ENCODE measurements at places on chromosomes 11 and 22. TPM values are rescaled to one million over a fixed set of nuclear protein-coding genes. Genes with fewer than 3 reads are reported as not detected.

Gene MMP27
- total RNA-seq, result not detected

DNA sequence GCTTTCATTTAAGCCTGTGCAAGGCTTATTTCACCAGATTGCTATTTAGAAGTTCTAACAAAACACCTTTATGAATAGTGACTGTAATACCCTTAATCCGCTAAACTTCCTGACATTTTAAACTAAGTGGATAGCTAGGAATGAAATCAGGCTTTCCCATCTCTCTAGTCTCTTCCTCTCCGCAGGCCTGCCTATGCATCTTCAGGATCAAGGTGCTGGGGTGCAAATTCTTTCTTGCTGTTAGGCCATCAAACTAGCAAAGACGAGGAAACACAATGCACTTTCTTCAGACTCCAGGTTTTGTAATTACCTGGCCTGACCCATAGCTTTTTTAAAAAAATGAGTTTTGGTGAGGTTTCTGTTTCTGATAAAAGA, 149.4 kb downstream of the DBX1 start:
- no peak for DNase-seq

GRCh38 chr11:65642014-65642671, 4.2 kb downstream of the SIPA1 start:
- no peak for DNase-seq

DNA sequence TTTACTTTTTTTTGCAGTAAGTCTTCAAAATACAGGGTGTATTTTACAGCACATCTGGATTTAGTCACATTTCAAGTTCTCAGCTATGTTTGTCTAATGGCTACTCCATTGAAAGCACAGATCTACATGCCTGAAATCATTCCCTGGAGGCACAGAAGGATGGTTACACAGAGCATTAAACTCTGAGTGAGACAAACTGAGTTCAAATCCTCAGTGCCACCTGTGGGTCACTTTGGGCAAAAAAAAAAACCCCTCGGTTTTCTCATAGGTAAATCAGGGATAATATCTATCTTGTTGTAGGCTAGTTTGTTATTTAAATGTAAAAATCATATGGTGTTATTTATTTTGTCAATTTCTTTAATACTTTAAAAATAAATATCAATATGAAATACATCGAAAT, 7.7 kb downstream of the ANKRD49 start:
- peak; percentile 15 for DNase-seq

DNA sequence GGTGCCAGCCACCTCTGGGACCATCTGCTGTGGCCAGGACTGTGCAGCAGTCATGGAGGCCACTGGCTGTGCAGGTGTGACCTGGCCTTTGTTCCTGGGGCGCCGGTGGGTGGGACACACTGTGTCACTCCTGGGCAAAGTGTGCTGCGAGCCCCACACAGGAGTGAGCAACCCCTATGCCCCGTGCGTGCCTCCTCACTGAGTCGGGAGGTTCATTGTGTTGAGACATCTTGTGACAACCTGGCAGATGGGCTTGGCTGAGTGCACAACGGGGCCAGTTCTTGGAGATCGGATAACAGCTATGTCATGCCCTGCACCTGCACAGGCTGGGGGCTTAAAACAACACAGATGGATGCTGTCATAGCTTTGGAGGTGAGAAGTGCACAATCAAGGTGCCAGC, 13.5 kb downstream of the ANO1 start:
- no peak for DNase-seq

- no peak for DNase-seq
These were observed 14.1 kb upstream of the IL2RB start for GRCh38 chr22:37163575-37164504.

Gene TBX1
- total RNA-seq, result 15.9 TPM

- no peak for DNase-seq
These were observed 205.0 kb downstream of the CWF19L2 start for GRCh38 chr11:107252429-107253161.

DNA sequence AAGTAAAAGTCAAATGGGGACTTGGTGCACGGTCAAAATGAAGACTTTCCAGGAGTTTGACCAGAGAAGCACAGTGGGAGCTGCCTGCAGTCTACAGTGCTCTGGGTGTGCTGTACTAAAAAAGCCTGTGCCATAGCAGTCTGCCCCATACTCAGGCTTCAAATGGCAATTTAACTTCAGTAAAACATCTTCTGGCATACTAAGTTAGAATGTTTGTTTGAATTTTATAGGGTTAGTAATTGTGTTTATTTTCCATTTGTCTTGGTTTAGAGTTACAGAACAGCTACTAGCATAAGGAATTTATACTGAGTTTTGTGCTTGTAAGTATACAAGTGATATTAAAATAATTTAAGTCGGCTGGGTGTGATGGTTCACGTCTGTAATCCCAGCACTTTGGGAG, 29.3 kb upstream of the LIPT2 start:
- DNase-seq, result peak; percentile 82

Gene GAS2
- total RNA-seq, result not detected

Gene SSTR3
- not detected for total RNA-seq

Gene FBLN1
- 13.4 TPM for total RNA-seq

GRCh38 chr11:88534185-88534584, 196.6 kb upstream of the CTSC start:
- no peak for DNase-seq

GRCh38 chr11:107785401-107785800, 73.2 kb downstream of the SLC35F2 start:
- no peak for DNase-seq

Gene APOA4
- total RNA-seq, result not detected

DNA sequence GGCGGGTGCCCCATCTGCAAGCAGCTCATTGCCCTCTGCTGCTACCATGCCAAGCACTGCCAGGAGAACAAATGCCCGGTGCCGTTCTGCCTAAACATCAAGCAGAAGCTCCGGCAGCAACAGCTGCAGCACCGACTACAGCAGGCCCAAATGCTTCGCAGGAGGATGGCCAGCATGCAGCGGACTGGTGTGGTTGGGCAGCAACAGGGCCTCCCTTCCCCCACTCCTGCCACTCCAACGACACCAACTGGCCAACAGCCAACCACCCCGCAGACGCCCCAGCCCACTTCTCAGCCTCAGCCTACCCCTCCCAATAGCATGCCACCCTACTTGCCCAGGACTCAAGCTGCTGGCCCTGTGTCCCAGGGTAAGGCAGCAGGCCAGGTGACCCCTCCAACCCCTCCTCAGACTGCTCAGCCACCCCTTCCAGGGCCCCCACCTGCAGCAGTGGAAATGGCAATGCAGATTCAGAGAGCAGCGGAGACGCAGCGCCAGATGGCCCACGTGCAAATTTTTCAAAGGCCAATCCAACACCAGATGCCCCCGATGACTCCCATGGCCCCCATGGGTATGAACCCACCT, 28.0 kb upstream of the L3MBTL2 start:
- no peak for DNase-seq

Gene WNT7B
- total RNA-seq, result 42.0 TPM

Gene GRAP2
- not detected for total RNA-seq

GRCh38 chr11:45272701-45273100, 13.4 kb downstream of the SYT13 start:
- peak; percentile 35 for DNase-seq

- DNase-seq, result no peak
These were observed 178.5 kb downstream of the SPON1 start for GRCh38 chr11:14140991-14141390.

- DNase-seq, result peak; percentile 6
These were observed 14.1 kb upstream of the CYB5R2 start for GRCh38 chr11:7687386-7687785.

DNA sequence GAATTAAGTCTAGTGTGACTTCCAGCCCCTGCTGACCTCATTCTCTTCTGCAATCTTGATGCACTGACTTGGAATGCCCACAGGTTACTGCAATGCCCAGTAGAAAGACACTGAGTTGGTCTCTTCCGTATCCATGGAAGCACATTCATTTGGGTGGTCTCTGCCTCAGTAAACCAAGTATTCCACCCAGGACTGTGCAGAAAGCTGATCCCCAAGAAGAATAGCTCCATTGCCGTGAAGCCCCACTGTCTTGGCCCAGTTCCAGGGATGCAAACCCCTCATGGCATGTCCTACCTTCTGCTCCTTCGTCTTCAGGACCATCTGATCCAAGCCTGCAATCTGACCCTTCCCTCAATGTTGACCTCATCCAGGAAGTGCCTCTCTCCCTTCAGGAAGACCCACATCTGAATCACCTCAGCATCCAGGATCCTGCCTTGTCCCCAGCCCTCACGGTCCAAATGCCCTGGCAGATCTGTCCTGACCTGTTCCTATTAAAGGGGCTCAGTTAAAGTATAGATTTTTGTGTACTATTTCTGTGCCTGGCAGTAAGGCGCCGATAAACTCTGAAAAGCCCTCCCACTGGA, 425.8 kb downstream of the SOX6 start:
- no peak for DNase-seq

Gene CCDC157
- 1.5 TPM for total RNA-seq

DNA sequence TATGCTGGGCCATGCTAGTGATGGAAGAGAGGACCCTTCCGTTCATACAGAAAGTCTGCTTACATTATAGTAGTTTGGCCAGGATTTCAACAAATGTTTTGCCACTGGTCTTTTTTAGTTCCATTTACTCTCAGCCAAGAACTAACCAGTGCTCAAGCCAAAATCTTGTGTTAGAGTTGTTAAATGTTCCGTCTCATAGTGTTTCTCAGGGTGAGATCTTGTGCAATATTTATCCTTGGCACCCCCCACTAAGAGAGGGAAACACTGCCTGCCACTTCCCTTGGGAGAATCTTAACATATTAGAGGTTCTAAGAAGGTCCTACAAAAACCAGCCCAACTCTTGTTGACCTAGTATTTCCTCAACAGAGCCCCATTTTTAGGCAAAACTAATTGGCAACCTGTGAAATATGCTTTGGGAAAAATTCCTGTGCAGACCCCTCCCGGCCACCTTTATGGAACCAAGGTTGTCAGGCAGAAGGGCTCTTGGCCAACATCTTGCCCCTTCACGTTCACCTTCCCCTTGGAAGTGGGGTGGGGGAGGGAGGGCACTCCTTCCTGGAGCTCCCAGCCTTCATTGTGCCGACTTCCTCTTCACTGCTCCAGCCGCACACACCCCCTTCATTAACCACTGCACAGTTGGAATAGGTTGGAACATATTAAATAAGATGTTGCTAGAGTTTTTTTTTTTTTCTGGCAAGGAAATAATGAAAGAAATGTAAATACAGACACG, 173.2 kb upstream of the SORL1-AS1 start:
- no peak for DNase-seq

Gene P4HA3
- 2.0 TPM for total RNA-seq

Gene TMEM151A
- not detected for total RNA-seq

Gene MS4A4A
- total RNA-seq, result not detected

- DNase-seq, result no peak
These were observed 841.4 kb downstream of the JRKL start for GRCh38 chr11:97231231-97231630.

Gene HDHD5
- total RNA-seq, result 62.9 TPM

DNA sequence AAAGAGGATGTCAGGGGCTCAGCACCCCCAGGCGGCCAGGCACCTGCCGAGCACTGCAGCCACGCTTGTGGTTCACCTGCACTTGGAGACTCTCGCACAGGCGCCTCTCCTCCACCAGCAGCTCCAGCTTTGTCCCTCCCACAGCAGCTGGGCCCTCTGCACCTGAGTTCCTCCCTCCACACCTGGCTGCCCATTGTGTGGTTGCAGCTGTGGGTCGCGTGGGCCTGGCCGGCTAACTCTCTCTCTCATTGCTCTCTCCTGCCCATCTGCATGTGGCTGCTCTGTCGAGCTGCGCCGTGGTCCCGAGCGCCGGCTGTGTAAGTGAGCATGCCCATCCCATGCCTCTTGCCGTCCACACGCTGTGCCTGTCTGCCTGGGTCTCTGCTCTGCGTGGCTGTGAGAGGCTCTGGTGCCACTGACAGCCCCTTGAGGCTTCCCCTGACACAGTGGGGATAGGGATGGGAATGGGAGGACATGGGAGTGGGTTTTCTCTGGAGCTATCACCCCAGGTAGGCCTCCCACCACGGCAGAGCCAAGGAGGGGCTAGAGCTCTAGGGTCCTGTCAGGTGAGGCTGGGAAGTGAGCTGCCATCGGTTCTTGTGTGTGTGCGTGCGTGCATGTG, 8.5 kb upstream of the ACR start:
- DNase-seq, result no peak

DNA sequence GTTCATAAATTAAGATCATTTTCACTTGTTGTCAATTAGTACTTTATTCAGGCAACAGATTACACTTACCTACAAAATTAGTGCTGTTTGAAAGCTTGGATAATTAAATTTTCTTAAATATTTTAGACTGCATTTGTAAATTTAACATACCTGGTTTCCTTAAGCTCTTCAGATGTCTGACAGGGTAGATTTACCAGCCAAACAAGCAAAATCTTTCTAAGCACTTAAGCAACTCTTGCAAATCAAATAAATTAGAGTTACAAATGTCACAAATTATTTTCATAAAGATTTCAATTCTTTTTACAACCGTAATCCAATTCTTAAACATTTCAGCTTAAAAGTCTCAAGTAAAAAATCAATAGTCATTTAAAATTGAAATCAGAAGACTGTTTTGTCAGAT, 129.8 kb downstream of the DBX1 start:
- DNase-seq, result no peak

DNA sequence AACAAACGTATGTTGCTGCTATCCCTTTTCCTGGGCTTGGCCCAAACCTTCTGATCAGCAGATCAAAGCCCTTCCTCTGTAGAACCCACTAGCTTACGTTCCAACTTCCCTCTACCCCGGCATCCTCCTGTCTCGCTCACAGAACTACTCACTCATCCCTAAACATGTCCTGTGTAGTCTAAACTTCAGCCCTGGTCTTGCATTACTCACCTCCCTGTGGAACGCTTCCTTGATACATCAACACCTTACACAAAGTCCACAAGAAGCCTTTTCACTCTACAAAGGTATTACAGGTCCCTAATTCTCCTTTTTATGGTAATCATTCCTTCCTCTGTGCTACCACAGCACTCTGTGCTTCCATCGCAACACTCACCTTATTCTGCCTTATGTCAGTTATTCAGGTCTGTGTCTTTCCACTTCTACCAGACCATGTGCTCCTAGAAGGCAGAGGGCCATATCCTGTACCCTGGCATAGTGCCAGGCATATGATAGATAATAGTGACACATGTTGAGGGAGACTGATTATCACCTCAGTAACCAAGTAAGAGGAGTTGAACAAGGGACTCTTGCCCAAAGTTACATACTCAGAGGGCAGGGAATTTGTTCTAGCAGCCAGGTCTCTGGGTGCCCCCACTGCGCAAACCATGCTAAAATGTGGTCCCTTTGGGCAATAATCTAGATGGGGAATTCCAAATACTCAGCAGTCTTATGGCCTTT, 41.6 kb downstream of the USP35 start:
- peak; percentile 18 for DNase-seq

GRCh38 chr22:20402960-20403778, 9.2 kb downstream of the ZNF74 start:
- DNase-seq, result no peak
